ENCODE measurements at places on chromosomes 3 and 15.
A peak's percentile ranks its signal among the peaks of the same experiment; 100 is the strongest.

GRCh38 chr3:191997579-191998268 lies 536.8 kb downstream of the PYDC2 start:
- no peak for DNase-seq

- DNase-seq = no peak
These were observed 58.8 kb upstream of the CTXND1 start for GRCh38 chr15:80310776-80311175.

- DNase-seq = no peak
These were observed 59.8 kb upstream of the TBC1D21 start for GRCh38 chr15:73813589-73813988.

- DNase-seq = no peak
These were observed 30.7 kb downstream of the NANOGP8 start for GRCh38 chr15:35054380-35054779.

- no peak for DNase-seq
These were observed 69.9 kb downstream of the PDCD6IP start for GRCh38 chr3:33868309-33868708.

DNA sequence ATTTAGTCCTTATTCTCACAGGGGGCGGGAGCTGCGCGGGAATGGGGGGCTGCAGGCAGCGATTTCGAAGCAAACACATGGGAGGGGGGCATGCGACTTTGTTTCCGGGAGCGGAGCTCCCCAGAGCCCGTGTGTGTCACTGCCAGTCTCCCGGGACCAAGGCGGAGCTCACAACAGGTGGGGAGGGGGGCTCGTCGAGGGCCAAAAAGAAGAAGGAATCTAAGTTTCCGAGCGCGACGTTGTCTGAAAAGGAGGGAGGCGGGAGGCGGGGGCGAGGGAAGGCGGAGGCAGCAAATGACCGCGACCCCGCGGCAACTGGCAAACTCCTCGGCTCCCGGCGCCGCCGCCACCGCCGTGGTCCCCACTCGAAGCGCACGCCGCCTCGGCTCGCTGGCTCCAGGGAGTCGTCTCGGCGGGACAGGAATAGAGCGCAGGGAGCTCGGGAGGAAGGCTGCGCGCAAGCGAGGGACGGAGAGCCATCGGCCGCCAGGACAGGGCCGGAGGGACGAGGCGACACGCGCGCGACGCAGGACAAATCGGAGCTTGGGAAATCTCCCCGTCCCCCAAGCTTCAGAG lies 1.4 kb downstream of the FOXP1 start:
- DNase-seq = peak; percentile 51

- no peak for DNase-seq
These were observed 73.3 kb downstream of the SYNPR start for GRCh38 chr3:63351159-63352007.

- no peak for DNase-seq
These were observed 229.4 kb downstream of the FEZF2 start for GRCh38 chr3:62143843-62144450.

DNA sequence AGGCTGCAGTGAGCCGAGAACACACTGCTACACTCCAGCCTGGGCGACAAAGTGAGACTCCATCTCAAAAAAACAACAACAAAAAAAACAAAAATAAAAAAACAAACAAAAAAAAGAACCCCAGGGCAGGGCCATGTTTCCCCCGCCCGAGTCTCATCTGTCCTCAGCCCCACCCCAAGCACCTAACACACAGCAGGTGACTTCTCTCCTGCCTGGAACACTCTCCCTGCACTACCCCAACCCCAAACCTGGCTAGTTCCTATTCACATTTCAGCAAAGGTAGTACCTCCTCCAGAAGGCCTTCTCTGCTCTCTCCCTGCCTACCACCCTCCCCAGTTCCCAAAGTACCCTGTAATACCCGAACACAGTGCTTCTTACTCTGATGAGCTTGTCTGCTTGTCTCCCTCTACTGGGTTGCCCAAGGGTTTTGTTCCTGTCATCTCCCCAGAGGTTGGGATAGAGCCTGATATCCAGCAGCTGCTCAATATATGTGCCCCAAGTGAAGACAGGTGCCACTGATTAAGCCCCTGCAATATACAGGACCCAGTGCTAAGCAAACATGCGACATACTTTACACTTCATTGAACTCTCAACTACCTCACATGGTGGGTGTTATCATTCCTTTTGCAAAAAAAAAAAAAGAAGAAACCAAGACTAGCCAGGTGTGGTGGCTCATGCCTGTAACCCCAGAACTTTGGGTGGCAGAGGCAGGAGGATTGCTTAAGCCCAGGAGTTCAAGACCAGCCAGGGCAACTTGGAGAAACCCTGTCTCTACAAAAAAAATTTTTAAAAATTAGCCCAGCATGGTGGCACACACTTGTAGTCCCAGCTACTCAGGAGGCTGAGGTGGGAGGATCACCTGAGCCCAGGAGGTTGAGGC lies 103.6 kb downstream of the DAPK2 start:
- DNase-seq = no peak

GRCh38 chr15:44735482-44736180 lies 697 bp upstream of the TRIM69 start:
- no peak for DNase-seq
